Panc1 (cell line): ENCODE measurements at places on chromosomes 1 and 21.
A peak's percentile ranks its signal among the peaks of the same experiment; 100 is the strongest.

DNA sequence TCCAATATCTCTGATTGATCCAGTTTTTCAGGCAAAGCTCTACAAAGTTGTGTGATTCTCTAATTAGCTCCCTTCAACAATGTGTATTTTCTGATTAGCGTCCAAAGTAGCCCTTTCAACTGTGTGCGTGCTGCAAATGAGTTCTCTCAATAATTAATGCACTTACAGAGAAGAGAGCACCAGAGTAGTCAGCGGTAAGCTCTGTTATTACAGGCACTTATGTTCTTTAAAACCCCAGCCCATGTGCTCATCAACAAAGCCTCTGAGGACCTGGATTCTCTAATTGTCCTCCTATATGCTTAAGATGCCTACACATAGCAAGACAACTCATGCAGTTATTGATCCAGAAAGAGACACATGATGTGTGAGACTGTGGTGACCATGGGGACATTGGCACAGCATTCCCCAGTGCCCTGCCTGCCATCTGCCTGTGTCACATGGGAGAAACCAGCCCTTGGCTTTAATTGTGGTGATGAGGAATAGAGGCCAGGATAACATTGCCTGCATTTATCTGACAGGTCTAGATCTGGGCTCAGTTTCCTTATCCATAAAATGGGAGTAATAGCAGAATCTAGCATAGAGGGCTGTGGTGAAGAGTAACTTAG is 151.7 kb downstream of the PCP4 start:
- no peak for DNase-seq

GRCh38 chr1:166165661-166166328 is 1.0 kb downstream of the FAM78B start:
- no peak for DNase-seq

- no peak for DNase-seq
Observed at GRCh38 chr1:48242141-48242736, 19.7 kb downstream of the SLC5A9 start.

- no peak for DNase-seq
Observed at GRCh38 chr1:178506177-178506576, 6.7 kb upstream of the TEX35 start.

GRCh38 chr1:47821760-47822159 is 175.4 kb downstream of the TRABD2B start:
- no peak for DNase-seq

DNA sequence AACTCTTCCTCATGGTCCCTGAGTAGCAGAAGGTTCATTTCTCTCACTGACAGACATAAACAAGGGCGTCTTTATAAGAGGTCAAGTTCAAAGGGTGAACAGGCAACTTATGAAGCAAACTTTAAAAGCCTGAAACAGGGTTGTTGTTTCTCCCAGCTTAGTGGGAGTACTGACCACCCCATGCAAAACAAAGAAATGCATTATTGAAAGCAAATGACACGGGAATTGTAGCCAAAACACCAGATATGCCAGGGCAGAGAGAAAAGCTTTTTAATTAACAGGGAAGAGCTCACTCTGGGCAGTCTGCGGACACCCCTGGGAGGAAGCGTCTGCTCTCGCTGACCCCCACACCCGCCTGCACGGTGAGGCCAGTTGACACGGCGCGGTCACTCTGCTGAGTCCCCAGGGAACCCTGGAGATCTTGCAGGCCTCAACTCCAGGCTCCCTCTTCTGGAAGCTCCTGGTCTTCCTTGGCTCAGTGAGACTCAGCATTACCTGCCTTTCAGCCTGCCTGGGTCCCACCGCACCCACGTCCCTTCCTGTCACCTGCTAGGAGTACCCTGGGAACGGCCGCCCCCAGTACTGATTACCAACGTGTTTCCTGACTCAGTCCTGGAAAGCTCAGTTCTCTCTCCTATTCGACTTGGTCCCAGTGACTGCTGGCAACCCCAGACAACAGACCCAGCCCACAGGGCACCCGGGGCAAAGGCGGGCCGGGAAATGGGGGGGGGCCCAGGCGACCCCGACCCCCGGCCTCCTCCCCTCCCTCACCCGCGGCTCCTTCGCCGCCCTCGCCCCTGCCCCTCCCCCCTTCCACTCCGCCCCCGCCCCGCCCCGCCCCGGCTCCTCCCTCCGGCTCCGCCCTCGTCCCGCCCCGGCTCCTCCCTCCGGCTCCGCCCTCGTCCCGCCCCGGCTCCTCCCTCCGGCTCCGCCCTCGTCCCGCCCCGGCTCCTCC is 972 bp downstream of the CFAP410 start:
- peak; percentile 17 for DNase-seq

- DNase-seq, result no peak
Observed at GRCh38 chr1:22801347-22801746, 90.7 kb downstream of the EPHB2 start.

DNA sequence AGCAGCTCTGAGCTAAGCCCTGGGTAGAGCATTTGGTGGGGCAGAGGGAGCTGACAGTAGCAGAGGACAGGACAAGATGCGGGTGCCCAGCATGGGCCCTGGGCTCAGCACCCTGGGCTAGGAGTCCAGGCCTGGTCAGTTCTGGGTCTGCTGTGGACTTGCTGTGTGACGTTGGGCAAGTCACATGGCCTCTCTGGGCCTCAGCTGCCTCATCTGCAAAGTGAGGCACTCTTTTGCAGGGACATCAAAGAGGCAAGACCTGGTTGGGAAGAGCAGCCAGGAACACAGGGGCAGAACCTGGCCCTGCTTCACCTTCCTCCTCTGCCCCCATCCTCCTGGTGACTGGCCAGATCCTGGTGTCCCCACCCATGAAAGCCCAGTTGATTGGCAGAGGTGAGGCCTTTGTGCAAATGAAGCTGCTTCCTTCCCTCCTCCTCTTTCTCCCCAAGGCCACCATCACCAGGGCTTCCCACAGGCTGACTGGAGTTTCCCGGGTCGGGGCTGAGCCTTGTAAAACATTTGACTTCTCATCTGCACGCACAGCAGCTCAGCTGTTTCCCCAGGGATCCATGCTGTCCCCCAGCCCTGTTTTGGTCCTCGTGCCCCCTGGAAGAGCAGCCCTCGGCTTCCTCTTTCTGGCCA is 350.5 kb downstream of the MATN1 start:
- no peak for DNase-seq

GRCh38 chr1:171206978-171207355 is 21.9 kb downstream of the FMO2 start:
- DNase-seq, result no peak
